ENCODE measurements at places on chromosomes 2 and 18.

- DNase-seq: no peak
Observed at GRCh38 chr2:144277622-144278354, 242.1 kb downstream of the ZEB2 start.

DNA sequence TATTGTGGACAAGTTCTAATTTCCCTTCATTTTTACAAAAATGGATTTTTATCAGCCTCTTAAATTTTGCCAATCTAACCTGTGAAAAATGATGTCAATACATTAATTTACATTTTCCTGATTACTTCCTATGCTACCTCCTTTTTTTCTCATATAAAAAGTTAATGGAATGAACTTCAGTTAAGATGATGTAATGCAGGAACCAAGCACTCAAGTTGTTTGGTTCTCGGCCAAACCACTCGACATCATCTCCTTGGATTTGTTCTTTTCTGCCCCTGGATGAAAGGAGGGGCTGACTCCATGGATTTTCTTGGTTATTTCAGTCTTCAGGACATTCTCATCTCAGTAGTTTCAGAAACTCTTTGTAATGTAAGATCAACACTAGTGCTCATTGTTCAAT is 253.1 kb upstream of the NXPH2 start:
- no peak for DNase-seq

DNA sequence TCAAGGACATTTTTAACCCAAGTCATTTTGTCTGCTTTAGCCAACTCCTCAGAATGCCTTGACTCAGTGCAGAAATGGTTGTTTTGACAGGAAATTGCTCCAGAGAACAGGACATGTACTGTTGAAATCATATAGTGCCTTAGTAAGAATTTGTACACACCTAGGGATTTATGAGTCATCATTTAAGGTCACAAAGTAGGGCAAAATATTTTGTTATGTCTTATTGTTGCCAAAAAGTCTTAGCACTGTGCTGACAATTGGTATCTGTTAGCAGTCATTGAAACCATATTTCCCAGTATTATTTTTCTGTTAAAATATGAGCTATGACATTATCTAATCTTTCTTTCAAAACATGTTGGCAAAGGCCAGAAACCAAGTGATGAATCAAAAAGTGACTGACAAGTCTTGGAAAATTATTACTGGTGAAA is 104.5 kb downstream of the OSBPL6 start:
- no peak for DNase-seq

DNA sequence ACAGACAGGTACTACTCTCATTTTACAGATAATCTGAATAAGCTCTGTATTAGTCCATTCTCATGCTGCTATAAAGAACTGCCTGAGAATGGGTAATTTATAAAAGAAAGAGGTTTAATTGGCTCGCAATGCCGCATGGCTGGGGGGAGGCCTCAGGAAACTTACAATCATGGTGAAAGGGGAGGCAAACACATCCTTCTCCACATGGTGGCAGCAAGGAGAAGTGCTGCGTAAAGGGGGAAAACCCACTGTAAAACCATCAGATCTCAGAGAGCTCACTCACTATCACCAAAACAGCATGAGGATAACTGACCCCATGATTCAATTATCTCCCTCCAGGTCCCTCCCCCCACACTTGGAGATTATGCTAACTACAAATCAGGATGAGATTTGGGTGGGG is 254.4 kb downstream of the KCNE4 start:
- no peak for DNase-seq

GRCh38 chr2:28390746-28391563 is 1.7 kb upstream of the FOSL2 start:
- DNase-seq: no peak

DNA sequence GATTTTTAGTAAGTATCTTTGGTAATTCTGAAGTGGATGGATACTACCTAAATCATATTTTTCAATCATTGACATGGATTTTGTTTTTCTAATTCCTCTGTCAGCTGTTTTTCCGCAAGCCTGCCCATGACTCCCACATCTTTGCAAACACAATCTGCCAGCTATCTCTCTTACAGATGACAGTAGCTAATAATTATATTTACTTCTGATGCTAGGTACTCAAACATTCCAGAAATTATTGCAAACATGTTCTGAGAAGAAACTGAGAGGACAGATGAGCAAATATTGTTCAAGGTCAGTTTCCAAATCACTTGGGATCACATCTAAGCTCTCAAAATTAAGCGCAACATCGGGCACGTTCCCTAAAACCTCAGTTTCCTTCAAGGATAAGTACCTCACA is 270.0 kb upstream of the CDH19 start:
- no peak for DNase-seq

DNA sequence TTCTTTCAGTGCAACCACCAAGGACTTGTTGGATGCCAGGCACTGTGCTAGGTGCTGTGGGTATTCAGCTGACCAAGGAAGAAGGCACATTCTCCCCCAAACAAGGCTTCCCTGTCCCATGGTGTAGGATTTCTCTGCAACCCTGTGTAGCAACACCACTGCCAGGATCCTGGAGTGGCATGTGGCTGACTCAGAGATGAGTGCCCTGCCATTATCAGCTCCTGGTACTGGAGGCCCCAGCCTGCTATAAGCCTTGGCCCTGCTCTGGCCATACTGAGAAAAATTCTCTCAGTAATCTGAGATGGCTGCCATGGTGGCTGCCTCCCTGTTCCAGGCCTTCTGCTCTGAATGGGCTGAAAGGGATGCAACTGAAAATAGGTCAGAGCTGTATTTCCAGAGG is 4.3 kb downstream of the SMYD5 start:
- DNase-seq: no peak

GRCh38 chr18:7541835-7542234 is 25.3 kb upstream of the PTPRM start:
- DNase-seq: no peak

DNA sequence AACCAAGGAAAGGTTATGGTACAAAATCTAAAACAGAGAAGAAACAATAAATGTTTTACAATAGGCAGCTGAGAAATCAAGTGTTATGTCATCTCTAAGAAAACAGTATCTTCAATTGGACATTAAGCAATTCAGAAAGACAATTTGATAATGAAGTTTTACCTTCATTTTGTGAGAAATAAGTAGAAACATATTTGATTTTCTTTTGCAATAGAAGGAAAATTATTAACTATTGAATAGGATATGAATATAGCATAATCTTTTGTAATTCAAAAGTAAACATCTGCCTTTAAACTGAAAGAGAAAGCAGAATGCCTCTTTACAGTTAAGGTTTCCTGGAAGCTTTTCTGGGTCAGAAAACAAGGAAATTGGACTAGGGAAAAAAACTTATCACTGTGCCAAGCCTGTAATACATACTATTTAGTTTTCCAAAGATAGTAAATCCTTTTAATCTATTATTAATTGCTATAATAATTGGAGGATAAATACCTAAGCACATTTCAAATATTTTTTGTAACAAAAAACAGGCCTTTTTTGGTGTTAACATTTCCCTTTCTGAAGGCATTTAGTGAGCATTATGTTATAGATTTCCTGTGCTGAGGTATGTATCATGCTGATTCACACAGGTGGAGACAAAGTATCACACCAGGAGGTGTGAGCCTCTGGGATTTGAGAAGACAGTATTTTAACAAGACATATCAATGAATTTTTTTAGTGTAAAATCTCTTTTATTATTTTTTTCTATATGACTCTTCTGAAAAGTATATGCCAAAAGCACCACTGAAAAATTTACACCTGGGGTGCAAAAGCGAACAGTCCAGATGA is 947.0 kb upstream of the CDH2 start:
- no peak for DNase-seq

- DNase-seq: no peak
Observed at GRCh38 chr2:43541165-43541564, 54.7 kb downstream of the THADA start.

DNA sequence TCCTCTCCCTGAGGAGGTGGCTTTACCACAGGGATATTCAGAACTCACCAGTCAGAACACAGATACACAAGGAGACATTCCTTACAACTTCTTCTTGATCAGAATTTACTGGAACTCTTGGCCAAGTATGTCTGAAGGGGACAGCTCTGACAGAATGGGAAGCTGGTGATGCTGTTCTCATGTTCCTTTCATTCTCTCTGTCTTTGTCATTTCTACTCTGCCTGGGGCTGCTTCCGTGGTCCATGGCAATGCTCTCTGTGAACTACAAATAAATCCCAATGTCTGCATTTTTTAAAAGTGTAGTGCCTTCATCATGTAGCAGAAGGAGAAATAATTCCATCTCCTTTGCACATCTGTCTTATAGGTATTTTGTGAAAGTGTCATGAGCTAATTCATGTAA is 730.3 kb downstream of the CNTNAP5 start:
- no peak for DNase-seq

- DNase-seq: no peak
Observed at GRCh38 chr18:36297417-36298125, at the start of gene FHOD3. Gene FHOD3 (plus strand): TSS chr18:36297713. CDS start chr18:36297836, 123 bp downstream.

DNA sequence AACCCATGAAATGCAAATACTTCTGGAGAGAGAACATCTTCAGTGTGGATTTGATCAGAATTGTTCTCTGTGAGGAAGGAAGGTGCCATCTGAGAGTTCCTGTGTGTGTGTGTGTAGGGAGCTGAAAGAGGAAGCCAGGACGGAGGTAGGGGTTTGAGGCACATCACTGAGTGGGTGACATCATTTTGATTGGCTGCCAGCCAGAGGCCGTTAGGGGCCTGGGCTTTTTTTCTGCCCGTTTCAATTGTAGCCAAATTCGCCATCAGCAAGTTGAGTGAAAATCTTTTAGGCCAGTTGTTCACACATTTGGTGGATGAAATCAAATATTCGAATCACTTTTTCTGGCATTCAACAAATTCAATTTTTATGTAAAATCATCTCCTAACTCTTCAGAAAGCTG is 48.9 kb downstream of the TSN start:
- no peak for DNase-seq

GRCh38 chr18:35303610-35304009 is 13.6 kb upstream of the ZSCAN30 start:
- no peak for DNase-seq

GRCh38 chr2:148901142-148901541 is 26.1 kb downstream of the KIF5C start:
- DNase-seq: no peak

GRCh38 chr2:72971036-72971435 is 53.7 kb downstream of the EMX1 start:
- DNase-seq: no peak

DNA sequence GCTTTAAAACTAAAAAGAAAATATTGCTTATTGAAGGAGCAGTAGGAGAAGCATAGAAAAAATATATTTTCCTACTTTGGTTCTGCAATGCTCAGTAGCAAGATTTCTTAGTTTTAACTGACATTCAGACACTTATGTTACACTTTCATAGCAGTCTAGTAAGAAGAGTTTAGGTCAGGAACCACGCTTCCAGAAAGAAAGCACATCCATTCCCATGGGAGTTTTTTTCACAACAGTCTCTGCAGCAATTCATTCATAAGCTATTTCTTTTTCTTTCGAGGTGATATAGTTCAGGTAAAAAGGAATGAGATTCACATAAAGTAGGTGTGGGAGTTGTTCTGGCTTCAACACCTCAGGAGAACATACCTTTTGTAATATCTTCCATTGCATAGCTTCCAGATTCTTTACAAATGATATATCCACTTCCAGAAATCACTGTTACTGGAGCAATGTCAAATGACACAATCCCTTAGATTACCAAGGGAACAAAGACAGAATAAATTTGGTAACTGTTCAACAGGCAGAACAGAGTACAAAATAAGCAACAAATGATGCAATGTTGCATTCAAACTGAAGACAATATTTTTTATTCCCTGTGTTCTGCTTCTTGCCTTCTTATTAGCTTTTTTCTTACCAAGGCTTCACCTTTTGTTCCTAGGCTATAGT is 95.2 kb upstream of the GULP1 start:
- DNase-seq: no peak

DNA sequence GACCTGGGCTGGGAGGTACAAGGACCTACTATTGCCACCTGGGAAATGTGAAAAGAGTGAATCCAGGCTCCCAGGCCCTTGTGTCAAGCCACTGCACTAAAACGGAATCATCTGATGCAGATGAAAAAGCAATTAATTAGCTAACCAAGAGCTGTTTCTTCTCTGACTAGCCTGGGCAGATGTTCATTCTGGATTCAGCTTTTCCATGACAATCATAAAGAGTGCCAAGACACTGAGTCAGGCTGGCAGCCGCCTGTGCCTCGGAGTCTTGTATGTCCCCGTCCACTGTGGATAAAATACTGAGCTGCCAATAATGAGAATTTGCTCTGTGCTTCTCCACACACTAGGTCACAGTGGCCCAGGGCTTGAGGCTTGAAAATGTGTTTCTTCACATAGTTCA is 21.7 kb upstream of the LCLAT1 start:
- no peak for DNase-seq

DNA sequence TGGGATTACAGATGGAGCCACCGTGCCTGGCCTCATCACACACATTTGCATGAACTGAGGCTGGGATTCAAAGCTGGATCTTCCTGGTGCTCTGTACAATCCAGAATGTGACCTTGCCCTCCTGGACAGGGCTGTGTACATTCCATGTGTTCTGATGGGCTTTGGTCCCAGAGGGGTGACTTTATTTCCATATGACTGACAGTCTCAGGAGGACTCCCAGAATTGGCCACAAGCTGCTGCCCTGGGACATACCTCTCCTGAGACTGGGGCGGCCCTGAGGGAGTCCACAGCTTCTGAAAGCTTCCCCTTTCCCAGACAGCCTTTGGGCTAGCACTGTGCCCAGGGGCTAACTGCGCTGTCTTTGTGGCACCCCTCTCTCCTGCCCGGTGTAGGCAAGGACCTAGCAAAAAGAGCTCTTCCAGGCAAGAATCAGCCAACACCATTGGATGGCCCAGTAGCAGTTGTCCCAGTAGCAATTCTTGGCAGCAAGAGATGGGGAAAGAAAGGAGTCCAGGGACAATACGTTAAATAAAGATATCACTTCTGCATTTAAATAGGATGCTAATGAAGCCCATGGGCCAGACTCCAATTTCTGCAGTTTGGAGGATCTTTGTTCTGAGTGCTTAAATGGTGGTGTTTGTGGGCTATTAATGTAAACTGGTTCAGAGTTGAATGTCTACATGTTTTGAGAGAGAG is 26.4 kb upstream of the ZNF532 start:
- DNase-seq: no peak

GRCh38 chr2:64604155-64604554 is 49.6 kb downstream of the SERTAD2 start:
- DNase-seq: no peak

- DNase-seq: no peak
Observed at GRCh38 chr2:20663196-20664070, 3.5 kb upstream of the GDF7 start.

- DNase-seq: no peak
Observed at GRCh38 chr2:235560345-235560744, 66.5 kb downstream of the AGAP1 start.

GRCh38 chr2:18610651-18611050 is 21.3 kb upstream of the NT5C1B start:
- DNase-seq: no peak

GRCh38 chr18:23300231-23300805 is 152.8 kb upstream of the RIOK3 start:
- DNase-seq: no peak

DNA sequence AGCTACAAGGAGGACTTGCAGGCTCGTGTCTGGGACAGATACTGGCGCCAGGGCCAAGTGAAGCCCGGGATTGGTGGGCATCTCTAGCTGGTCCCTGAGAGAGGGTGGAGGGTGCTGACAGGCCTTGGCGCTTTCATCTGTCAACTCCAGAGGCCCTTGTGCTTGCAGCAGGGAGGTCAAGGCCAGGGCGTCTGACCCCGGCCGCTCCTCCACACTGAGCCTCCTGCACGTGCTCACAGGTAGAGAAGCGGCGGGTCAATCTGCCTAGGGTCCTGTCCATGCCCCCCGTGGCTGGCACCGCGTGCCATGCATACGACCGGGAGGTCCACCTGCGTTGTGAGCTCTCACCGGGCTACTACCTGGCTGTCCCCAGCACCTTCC is 9.5 kb downstream of the CAPN10 start:
- no peak for DNase-seq

- DNase-seq: no peak
Observed at GRCh38 chr2:28991460-28991859, 10.4 kb downstream of the TOGARAM2 start.

Measured in stimulated activated CD8-positive, alpha-beta memory T cell treated with anti-CD3 and anti-CD28 coated beads, Interleukin-15, amount 100 ng/mL, for 24 hours (primary cell).